Stimulated activated CD8-positive, alpha-beta memory T cell treated with anti-CD3 and anti-CD28 coated beads, Interleukin-7, amount 100 ng/mL, for 1 hour (primary cell): ENCODE measurements at places on chromosomes 1 and 21.
A peak's percentile ranks its signal among the peaks of the same experiment; 100 is the strongest.

DNA sequence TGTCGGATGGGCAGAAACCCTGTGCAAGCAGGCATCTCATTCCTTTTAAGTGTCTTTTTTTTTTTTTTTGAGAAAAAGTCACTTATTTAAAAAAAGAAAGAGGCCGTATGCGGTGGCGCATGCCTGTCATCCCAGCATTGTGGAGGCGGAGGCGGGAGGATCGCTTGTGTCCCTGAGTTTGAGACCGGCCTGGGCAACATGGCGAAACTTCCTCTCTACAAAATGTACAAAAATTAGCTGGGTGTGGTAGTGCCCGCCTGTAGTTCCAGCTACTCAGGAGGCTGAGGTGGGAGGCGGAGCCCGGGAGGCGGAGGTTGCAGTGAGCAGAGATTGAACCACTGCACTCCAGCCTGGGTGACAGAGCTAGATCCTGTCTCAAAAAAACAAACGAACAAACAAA is 1.7 kb downstream of the GPR137B start:
- no peak for DNase-seq

DNA sequence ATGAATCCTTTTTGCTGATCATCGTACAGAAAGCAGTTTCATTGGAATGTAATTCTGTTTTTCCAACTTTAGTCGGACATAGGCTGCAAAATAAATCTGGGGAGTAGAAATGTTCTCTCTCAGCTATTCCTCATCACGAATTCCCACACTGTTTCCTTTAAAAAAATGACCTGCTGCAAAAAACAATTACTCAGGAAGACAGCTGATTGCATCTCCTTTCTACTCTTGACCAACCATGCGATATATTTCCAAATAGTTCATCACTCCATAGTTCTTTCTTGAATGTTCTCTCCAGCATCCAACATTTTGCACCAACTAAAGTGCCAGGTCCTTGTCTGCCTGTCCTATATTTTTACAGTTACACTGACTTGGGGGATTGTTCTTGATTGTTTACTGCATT is 96.4 kb downstream of the S1PR1 start:
- no peak for DNase-seq

GRCh38 chr1:192067360-192067759 is 90.9 kb upstream of the RGS18 start:
- DNase-seq = no peak

GRCh38 chr1:202154766-202155477 is 5.5 kb downstream of the PTPN7 start:
- no peak for DNase-seq

GRCh38 chr1:107198561-107198960 is 57.7 kb downstream of the NTNG1 start:
- DNase-seq = no peak

GRCh38 chr1:235942625-235942934 is 75.9 kb upstream of the LYST start:
- DNase-seq = no peak

DNA sequence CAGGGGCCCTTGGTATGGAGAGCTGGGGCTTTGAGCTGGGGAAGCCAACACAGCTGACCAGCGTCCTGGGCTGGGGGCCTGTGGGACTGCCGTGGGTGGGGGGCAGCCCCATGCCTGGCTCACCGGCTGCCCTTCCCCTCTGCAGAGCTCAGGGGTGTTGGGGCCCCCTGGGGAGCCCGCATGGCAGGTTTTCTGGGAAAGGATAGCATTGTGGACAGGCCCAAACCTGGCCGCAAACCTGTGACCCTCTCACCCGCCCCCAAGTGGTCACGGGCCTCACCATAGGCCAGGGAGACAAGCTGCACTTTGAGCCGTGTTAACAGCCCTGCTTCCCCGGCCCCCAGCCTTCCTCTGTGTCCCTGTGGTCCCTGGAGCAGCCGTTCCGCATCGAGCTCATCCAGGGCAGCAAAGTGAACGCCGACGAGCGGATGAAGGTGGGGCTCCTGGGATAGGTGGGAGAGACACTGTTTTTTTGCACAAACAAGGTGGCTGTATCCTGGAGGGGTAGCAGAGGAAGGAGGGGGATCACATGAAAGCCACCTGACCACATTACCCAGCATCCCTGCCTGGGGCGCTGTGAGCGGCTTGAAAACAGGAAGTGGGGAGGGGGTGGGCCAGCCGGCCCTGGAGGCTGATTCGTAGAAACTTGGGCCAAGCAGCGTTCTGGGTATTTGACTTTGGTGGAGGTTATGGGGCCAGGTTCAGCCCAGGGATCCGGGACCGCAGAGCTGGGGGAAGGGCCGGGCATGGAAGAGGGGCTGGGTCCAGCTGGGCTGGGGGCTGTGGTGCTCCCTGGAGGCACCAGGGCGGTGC is 65.9 kb downstream of the PIK3CD start:
- DNase-seq = peak; percentile 72

DNA sequence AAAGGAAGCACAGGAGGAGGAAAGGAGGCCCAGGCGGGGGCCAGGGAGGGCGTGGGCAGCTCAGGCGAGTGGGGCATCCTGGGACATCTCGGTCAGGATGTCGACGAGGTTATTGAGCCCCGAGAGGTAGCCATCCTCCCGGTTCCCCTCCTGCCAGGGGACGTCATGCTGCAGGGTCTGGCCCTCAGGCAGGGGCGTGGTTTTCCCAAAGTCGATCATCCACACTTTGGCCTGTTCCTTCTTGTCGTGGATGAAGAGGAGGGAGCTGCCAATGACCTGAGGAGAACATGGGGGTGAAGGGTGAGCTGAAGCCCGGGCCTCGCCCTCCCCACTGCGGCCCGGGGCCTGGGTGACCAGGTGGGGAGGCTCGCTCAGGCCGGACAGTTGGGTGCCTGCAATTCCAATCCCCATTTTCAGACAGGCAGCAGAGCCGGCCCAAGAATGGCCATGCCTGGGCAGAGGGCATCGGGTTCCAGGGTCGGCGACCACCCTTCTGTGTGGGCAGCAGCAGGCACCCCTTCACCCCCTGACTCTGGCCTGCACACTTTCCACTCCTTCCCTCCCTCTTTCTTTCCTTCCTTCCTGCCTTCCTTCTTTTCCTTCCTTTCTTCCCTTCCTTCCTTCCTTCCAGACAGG is 86.2 kb downstream of the STUM start:
- no peak for DNase-seq

- no peak for DNase-seq
Observed at GRCh38 chr1:154864189-154864975, 5.7 kb downstream of the KCNN3 start.

DNA sequence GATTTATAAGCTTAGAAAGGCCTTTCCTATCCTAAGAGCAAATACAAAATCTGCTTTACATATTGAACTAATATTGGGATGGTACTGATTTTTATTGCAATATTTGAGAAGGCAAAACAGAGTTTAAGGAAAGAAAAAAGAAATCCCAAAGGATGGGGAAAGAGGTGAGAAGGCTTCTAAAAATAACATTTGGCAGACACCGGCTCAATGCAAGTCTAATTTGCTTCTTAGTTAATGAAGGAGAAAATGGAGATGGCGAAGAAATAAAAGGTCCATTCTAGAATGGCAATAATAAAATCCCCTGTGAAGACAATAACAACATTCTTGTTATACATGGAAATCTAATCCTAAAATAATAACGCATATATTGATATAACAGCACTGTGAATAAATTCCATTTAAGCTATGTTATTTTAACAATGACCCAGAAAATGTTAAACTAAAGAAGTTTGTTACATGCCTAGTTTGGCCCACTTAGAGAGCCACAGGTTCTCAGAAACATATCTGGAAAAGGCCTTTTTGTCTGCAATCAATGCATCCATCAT is 117.7 kb downstream of the HLCS start:
- DNase-seq = no peak

DNA sequence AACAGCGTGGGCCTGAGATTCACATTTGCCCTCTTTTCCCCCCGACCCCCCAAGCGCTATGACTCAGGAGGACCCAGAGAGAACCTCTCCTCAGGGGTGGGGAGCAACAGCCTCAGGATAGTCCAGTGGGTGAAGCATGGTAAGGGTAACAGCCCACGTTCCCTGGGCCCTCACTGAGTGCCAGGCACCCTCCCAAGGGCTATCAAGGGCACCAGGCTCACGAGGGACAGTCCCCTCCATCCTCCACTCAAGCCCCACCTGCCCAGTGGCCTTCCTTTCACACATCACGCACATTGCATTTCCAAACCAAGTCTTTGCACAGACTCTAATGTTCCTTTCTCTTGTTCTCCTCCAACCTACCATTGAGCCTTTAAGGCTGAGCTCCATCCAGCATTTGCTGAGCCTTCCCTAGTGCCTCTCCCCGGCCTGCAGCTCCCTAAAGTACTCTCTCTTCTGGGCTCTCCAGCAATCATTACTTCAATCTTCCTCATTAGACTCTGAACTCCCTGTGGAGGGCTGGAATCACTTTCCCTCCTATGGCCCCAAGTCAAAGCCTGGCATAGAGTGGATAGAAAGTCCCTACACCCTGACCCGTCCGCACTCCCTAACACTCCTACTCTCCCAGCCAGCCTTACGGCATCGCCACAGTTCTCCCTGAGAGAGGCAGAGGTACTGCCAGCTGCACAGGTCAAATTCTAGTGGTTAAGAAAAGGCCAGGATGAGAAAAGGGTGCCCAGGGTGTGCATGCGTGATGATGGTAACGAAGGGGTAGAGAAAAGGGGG is 1.0 kb downstream of the AKR7A2 start:
- DNase-seq = no peak

DNA sequence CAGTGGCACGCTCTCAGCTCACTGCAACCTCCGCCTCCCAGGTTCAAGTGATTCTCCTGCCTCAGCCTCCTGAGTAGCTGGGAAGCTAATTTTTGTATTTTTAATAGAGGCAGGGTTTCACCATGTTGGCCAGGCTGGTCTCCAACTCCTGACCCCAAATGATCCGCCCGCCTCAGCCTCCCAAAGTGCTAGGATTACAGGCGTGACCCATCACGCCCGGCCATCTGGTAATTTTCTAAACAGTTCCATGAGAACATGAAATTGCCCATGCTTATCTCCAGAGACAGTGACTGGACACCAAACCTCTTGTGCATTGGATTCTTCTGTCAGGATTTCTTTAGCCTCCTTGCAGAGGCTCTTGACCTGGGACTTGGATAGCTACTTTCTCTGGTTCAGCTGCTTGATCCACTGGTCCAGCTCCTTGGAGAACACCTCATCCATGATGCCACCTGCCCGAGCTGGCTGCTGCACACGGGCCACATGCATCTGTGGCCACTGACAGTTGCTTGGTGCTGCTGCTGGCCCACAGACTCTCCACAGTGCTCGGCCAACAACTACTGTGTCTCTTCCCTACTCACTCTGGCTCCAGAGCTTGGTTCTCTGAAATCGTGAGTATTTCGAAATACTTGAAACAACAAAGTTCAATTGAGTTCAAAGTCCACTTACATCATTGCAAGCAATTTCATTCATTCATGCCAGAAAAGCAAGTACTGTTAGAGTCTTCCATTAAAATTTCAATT is 40.0 kb upstream of the CTPS1 start:
- DNase-seq = no peak

DNA sequence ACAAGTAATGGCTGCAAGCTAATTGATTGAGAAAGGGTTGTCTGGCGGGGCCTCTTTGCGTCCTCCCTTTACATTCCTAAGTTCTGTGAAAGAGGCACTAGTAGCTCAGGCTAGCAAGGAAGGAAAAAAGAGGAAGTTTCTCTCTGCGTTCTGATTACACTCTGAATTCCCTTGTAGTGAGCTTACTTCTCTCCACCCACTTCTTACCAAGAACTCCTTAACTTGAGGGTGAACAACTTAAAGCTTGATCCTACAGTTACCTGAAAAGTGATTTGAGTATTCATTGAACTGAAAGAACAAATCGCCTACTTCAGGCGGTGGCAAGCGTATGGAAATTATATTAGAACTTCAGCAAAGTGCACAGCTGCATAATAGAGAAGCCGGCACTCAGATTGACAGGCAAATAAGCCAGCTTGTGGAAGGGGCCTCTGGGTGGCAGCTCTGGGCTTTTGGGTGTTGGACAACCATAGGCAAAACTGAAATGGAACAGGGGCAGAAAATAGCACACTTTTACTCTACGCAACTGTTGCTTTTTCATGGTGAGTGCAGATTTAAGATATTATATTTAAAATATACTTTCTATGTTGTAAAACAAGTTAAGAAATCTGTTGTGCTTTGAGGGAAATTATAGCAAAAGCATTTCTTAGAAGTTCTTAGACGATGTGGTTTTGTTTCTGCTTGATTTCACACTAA is 464.5 kb downstream of the USP25 start:
- no peak for DNase-seq

GRCh38 chr1:115121793-115122192 is 32.5 kb upstream of the TSPAN2 start:
- no peak for DNase-seq

DNA sequence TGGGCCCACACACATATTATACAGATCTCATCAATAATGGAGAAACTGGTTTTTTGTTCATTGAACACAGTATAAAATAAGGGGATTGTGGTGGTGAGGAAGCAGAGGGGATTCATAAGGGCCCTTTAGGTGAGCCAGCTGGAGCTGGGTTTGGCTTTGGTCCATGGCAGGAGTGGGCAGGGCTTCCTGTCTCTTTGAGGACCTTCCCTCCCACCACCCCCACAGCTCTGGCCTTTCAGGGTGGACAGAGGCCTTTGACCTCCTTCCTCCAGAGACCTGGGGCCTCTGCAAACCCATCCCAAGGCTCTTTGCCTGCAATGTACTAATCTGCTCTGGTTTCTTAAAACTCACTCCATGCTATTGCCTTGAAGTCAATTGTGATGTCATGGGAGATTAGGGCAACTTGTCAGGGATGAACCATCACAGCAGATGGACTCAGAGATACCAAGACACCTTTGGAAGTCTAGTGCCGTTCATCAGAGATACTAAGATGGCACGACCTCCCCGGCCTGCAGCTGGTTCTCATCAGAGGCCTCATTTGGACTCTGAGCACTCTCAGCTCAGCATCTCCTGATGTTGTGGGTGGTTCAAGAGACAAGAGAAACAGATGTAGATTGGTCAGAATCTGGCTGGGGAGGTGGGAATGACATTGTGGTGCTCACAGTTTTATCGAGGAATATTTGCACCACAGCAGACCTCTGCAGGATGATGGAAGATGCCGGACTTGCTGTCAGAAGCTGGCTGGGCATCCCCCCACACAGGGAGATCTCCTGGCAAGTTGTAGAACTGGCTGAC is 37.9 kb downstream of the LHX4 start:
- no peak for DNase-seq

GRCh38 chr1:1351511-1352427 is 2.6 kb upstream of the DVL1 start:
- DNase-seq = no peak

GRCh38 chr1:157237522-157237921 is 99.3 kb upstream of the ETV3 start:
- DNase-seq = no peak

- DNase-seq = no peak
Observed at GRCh38 chr1:41678111-41678878, 193.8 kb upstream of the EDN2 start.

GRCh38 chr1:63501256-63501655 is 21.8 kb downstream of the ITGB3BP start:
- no peak for DNase-seq

GRCh38 chr1:24281591-24281990 is 37.6 kb upstream of the GRHL3 start:
- no peak for DNase-seq

GRCh38 chr1:60311838-60312237 is 238.3 kb upstream of the C1orf87 start:
- no peak for DNase-seq

- no peak for DNase-seq
Observed at GRCh38 chr1:55650444-55650843, 435.3 kb upstream of the USP24 start.

GRCh38 chr1:115217150-115218033 is 120.7 kb downstream of the NGF start:
- no peak for DNase-seq
